Activated CD4-positive, alpha-beta T cell treated with anti-CD3 and anti-CD28 coated beads for 36 hours (primary cell): ENCODE measurements at places on chromosomes 5 and 9. TPM values are rescaled to one million over a fixed set of nuclear protein-coding genes. Genes with fewer than 3 reads are reported as not detected.
A peak's percentile ranks its signal among the peaks of the same experiment; 100 is the strongest.

PNPLA7 gene
- 3.1 TPM for total RNA-seq

DNA sequence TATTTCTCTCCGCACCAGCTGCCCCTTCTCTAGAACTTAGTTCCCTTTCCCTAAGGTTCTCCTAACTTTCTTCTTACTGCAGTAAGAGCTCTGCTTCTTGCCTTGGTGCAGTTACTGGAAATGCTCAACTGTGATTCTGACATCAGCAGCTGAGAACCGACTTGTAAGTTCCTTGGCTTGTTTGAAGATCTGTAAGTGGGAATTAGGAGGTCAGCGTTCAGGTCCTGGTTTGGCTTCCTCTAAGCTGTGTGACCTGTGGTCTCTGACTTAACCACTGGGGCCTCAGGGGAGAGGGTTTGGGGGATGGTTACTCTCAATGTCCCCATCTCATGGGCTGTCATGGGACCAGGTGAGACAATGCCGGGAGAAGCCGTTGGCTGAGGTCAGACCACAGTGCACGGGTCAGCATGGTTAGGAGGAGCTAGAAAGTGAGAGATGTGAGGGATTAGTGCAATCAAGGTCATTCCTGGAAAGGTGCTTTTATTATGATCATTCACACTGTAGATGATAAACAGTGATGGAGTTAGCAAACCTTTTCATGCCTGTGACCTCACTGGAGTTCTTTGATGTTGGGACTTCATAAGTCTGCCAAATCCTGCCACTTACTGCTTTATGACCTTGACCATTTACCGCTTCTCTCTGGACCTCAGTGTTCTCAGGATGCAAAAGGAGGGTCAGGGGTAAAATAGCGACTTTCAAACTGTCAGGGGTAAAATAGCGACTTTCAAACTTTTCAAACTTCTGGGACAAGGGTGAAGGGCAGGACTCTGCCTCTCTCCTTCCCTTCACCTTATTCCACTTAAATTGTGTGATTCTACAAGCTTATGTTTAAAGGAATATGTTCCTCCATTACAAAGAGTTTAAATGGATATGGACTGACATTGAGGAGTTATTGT lies 7.3 kb downstream of the PAPPA start:
- DNase-seq, result no peak

LCN2 gene
- not detected for total RNA-seq

- no peak for DNase-seq
Observed at GRCh38 chr5:147532156-147532555, 22.3 kb upstream of the DPYSL3 start.

DNA sequence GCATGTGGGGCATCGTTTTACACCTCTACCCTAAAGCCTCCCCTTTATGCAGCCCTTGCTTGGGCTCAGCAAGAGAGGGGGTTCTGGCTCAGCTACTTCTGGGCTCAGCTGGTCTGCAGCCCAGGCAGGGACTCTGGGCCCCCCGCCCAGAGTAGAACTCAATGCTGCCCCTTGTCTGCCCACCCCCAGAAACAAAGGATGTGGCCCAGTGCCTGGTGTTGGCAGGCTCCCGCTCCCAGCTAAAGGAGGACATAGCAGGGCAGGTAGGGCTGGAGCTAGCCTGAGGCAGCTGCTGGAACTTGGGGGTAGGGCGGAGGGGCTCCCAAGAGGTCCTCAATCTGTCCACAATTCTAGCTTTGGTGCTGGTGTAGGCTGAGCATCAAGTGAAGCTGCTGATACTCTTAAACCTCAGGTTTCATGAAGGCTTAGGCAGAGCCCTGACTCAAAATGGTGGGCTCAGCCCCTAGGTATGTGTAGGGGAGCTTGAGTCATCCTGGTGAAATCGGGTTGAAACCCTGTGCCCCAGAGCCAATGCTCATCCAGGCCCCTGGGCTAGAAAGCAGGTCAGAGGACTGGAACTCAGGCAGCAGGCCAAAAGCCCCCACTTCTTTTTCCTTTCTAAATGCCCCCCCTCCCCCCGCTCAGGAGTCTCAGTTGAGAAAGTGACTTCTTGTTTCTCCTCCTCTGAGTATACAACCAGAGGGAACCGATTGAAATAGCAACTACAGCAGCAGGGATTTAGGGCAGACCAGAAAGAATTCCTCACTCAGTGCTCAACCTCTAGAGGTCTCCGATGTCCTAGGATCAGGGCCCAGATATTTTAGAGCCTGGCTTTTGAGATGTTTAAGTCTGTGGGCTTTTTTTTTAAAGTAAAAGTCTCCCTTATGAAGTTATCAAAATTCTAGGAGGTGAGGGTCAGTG lies 11.4 kb downstream of the PSD2 start:
- DNase-seq, result no peak

DNA sequence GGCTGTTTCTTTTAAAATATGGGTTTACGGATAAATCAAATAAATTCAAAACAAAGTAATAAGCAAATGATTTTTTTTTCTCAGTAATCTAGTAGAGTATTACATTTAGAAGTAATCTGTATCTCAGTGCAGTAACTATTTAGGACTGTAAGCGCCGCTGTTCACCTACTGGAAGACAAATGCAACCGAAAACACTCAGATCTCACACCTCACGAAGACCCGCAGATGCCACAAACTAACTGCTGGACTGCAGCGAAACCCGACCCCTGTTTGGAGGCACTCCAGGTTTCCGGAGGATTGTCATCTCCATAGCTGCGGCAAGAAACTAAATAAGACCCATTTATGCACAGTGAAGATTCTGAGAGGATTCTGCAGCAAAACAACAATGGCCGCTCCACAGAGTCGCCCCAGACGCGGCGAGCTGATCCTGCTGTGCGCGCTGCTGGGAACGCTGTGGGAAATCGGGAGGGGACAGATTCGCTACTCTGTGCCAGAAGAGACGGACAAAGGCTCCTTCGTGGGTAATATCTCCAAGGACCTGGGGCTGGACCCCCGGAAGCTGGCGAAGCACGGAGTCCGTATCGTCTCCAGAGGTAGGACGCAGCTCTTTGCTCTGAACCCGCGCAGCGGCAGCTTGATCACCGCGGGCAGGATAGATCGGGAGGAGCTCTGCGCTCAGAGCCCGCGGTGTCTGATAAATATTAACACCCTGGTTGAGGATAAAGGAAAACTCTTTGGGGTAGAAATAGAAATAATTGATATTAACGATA lies at the start of gene PCDHGA8:
Gene PCDHGA8, plus strand, starts transcription at position 205 of the 770 bp plus-strand sequence. Its CDS starts 181 bp downstream, at position 386.
- no peak for DNase-seq

HTR1A gene
- total RNA-seq, result not detected

GRCh38 chr5:7930011-7930410 lies 61.1 kb downstream of the MTRR start:
- no peak for DNase-seq

MEIKIN gene
- not detected for total RNA-seq

GRCh38 chr5:116518423-116518822 lies 56.2 kb downstream of the SEMA6A start:
- no peak for DNase-seq

- DNase-seq, result peak; percentile 71
Observed at GRCh38 chr5:151569132-151570046, 21.7 kb downstream of the FAT2 start.

RPS23 gene
- 2,831 TPM for total RNA-seq

GABRB2 gene
- total RNA-seq, result not detected

FAT2 gene
- total RNA-seq, result not detected

PCDHGB3 gene
- total RNA-seq, result not detected

DNA sequence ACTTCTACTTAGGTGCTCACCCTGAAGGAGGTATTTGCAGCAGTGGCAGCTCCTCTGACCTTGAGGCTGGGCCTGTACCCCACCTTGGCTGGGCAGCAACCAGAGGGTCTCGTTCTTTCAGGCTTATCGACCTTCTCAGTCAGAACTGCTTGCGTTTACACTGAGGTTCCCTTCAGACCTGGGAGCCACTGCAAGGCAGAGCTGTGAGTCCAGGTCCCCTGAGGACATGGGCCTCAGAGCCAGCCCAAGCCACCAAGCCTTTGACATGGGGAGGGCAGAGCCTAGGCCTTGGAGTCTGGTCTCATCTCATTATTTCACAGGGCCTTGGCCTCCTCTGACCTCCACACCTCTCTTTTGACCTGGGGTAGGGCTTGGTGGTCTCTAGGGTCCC lies 13.7 kb downstream of the ACSL6 start:
- no peak for DNase-seq

- DNase-seq, result no peak
Observed at GRCh38 chr5:69530561-69531405, 29.2 kb upstream of the GTF2H2C start.

DNA sequence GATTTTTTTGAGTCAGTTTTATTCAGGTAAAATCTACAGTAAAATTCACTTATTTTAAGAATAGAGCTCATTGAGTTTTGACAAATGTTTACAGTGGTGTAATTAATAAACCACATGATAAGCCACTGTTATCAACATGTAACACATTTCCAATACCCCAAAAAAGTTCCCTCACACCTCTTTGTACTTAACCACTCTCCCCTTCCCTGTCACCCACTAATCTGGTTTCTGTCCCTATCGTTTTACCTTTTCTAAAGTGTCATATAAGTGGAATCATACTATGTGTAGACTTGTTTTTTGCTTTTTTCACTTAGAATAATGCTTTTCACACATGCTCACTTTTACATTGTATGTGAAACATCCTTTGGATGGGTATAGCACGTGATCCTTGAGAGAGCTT lies 127.2 kb downstream of the KDM4C start:
- no peak for DNase-seq

GRCh38 chr5:141743866-141744272 lies 61.8 kb upstream of the ARAP3 start:
- DNase-seq, result no peak

- DNase-seq, result no peak
Observed at GRCh38 chr9:137787786-137788505, 89.6 kb upstream of the CACNA1B start.

DNA sequence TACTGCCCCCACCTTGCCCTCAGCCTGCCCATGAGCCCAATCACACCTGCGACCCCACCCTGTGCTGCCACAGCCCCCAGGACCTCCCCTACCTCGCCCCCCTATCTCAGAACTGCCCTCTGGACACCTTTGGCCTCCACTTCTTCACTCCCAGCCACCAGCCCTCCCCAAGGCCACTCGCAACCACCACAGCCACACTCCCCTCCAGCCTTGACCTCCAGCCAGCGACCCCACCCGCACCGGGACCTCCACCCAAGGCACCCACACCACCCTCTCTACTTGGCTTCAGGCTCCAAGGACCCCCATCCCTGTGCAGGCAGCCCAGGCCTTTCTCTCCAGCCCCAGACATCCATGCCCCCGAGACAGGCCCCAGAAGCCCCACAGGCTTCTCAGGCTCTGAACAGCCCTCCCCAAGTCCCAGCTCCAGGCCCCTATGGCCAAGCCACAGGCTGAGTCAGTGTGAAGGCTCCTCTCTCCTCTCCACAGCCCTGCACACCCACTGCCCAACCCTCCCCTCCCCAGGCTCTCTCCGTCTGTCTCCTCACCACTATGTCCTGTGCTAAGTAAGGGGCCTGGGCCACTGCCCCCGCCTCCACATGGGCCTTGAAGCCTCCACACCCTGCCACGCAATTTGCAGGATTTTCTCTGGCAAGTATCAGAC lies 2.0 kb downstream of the AK1 start:
- DNase-seq, result no peak

DNA sequence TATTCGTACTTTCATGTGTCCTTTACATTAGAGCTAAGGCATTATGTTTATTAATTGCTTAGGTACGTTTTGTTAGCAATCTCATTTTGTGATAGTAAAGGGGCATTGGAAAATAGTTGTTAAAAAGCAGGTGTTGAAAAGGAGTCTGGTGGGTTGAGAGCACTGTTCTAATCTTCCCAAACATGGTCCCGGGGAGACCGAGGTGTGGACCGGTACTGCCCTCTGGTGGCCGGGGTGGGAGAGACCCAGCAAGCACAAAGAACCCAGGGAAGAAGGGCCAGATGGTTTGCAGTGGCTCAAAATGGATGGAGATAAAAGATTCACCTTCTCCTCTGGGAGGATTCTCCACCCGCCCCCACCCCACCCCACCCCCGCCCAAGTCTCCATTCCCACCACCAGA lies 26.1 kb downstream of the IDNK start:
- DNase-seq, result peak; percentile 83

GRCh38 chr5:169695919-169696490 lies 58.9 kb downstream of the DOCK2 start:
- DNase-seq, result no peak

- DNase-seq, result peak; percentile 43
Observed at GRCh38 chr5:96220610-96221390, 212.2 kb downstream of the PCSK1 start.

PCDHA1 gene
- total RNA-seq, result not detected

- DNase-seq, result no peak
Observed at GRCh38 chr5:117261948-117262571, 687.4 kb upstream of the SEMA6A start.

DNA sequence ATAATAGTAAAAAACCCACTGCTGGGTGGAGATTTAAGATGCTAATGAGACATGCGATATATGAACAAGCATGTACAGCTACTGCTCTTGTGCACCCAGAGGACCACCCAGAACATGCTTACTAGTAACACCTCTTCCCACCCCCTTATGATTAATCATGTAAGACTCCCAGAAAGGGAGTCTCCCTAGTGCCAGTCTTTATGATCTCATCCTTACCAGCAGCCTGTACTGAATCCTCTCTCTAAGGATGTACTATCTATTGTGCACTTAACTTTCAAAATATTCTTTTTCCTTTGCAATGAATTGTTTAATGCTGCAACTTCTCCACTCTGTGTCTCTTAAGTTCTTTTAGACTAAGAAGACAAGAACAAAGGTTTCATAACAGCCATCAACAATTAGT lies 9.1 kb upstream of the MAT2B start:
- DNase-seq, result no peak

DNA sequence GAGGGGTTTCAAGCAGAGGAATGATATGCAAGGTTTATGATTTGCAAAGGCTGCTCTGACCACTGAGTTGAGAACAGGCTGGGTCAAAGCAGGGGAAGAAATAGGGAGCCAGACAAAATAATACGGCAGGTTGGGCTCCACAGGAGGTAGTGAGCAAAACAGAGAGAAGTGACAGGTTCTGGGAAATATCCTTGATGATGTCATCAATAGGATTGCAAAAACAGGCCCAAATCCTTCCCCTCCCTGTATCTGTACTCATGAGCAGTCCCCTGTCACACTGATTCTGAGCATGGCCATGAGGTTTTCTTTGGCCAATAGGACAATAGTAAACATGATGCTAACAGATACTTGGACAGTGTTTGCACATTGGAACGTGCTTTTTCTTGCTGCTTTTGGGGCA lies 471.8 kb upstream of the BRINP1 start:
- DNase-seq, result no peak

GRCh38 chr5:158246661-158247060 lies 387.7 kb upstream of the CLINT1 start:
- DNase-seq, result no peak

SLC1A3 gene
- total RNA-seq, result 0.16 TPM

C9orf43 gene
- 0.91 TPM for total RNA-seq

PCDHGA7 gene
- total RNA-seq, result not detected

DNA sequence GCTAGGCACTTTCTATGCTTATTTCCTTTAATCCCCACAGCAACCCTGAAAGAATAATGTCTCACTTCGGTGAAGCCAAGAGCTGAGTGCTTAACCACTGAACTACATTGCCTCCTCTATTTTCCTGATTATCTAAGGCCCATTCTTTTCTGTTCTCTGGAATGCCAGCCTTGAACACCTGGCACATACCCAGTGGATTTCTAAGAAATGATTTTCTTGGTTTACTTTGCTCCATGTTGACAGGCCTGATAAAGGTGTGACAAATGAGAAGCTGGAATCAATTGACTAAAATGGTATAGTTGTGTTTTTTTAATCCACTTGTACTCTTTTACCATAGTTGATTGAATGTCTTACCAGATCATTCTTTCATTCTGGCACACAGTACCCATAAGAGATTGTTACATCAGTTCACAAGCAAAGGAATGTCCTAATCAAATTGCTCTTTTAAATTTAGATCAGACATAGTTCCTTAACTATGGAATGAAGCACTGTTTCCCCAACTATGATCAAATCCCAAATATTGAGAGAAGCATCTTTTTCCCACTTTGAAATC lies 9.0 kb upstream of the ENC1 start:
- no peak for DNase-seq
